ENCODE measurements at places on chromosomes 2 and 18.

DNA sequence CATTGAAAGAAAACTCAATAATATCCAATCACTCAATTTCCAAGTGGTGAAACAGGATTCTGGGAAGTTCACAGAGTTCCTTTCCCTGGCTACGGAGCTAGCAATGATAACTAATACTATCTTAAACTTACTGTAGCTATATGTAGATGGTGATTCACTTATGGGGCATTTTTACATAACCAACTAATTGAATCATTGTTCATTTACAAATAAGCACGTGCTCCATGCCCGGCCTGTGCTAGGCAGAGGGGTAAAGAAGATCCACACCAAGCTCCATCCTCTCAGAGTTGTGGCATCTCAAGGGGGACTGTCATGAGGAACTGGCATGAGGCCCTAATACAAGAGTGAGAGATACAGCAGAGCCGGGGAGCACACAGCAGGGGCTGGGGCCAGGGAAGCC is 176.3 kb downstream of the ANKRD30B start:
- DNase-seq = no peak

GRCh38 chr2:195648787-195649186 is 8.2 kb upstream of the SLC39A10 start:
- DNase-seq = no peak

DNA sequence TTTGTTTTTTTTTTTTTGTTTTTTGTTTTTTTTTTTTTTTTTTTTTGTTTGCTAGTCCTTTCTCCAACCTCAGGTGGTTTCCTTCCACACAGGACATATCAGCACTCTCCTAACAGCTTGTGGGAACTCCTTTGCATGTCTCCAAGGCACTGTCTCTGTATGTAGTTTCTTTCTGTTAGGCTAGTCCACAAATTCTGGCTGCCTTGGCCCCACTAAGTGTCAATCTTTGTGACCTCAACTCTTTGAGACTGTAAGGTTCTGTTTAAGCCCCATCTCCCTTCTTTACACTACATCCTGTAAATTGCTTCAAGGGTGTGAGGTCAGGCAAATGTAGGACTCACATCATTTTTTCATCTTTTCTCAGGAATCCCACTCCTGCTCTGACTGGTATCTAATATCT is 85.1 kb downstream of the NCOA1 start:
- DNase-seq = no peak

GRCh38 chr2:108414256-108414876 is 34.6 kb upstream of the GCC2 start:
- no peak for DNase-seq

DNA sequence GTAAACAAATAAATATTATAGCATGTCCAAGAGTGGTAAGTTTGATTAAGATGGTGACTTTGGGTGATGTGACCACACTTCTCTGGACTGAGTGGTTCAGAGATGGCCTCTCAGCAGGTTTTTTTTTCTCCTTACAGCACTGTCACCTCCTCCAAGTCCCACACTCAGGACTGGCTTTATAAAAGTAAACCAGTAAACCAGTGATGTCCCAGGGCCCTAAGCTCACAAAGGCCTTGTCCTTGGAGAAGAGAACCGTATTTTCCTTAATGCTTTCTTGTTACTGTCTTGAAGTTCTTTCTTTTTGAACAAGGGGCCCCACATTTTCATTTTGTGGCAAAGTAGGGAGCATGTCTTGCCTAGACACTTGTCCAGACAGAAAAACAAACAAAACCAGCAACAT is 274.0 kb downstream of the MYCN start:
- DNase-seq = no peak

DNA sequence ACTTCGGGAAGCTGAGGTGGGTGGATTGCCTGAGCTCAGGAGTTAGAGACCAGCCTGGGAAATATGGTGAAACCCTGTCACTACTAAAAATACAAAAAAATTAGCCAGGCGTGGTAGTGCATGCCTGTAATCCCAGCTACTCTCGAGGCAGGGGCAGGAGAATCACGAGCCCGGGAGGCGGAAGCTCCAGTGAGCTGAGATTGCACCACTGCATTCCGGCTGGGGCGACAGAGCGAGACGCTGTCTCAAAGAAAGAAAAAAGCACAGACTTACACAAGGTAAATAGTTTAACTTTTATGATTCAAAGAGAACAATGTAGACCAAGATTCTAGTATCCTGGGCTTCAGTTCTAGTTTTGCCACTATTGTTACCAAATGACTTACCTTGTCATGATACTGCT is 37.4 kb downstream of the NCKAP1 start:
- no peak for DNase-seq

DNA sequence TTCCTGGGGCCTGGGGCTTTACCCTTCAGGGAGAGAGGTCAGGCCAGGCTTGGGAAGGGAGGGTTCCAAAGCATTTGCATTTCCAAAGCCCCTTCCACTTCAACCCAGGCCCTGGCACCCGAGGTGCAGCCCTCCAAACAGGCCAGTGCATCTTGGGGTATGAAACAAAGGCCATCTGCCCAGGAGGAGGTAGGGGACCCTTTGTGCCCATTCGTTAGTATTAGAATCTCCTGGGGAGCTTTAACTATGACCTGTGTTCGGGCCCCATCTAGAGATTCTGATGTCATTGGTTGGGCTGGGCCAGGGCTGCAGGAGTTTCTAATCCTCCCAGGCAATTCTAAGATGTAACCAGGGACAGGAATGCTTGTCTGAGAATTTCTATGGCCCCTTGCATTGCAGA is 73.6 kb downstream of the CIB4 start:
- no peak for DNase-seq

GRCh38 chr2:240739797-240740196 is 48.1 kb downstream of the AQP12A start:
- DNase-seq = no peak

- DNase-seq = no peak
Observed at GRCh38 chr18:50460716-50461115, 85.9 kb downstream of the SKA1 start.

GRCh38 chr18:22346401-22346952 is 71.2 kb downstream of the CTAGE1 start:
- DNase-seq = no peak

GRCh38 chr2:830419-831224 is 120.0 kb upstream of the SNTG2 start:
- DNase-seq = no peak
